ENCODE measurements at places on chromosomes 4 and X.

GRCh38 chr4:62512271-62512670 lies 1312.1 kb downstream of the ADGRL3 start:
- no peak for DNase-seq

GRCh38 chrX:79444694-79445210 lies 77.6 kb upstream of the ITM2A start:
- no peak for DNase-seq

DNA sequence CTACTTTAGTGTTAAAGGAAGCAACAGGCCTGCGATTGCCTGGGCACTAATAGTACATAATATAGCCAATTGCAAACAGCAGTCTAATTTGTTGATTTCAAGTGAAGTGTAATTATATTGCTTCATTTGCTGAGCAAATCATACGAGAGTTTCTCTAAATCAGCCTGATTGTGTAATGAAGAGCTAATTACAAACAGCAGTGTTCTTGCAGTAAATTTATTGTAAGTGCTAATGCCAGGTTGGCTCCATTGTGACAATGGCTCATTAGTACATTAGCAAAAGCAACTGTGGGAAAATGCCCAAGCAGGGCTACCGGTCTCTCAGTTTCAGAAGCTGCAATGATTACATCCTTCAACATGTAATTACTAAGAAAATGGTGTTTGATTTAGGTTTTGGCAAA lies 591.5 kb downstream of the GALNTL6 start:
- no peak for DNase-seq

DNA sequence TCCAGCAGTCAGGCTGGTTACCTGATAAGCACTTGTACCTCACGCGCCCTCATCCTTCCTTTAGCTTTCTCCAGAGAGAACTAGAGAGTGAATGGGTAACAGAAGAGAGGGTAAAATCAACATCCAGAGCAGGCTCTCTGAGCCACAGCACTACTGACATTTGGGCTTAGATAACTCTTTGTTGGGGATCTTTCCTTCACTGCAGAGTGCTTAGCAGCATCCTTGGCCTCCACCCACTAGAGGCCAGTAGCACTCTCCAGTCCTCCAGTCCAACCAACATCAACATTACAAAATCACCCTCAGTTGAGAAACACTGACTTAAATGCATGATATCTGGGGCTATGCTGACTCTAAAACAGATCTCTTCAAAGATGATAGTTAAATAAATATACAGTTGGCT lies 220.7 kb downstream of the TACR3 start:
- no peak for DNase-seq

DNA sequence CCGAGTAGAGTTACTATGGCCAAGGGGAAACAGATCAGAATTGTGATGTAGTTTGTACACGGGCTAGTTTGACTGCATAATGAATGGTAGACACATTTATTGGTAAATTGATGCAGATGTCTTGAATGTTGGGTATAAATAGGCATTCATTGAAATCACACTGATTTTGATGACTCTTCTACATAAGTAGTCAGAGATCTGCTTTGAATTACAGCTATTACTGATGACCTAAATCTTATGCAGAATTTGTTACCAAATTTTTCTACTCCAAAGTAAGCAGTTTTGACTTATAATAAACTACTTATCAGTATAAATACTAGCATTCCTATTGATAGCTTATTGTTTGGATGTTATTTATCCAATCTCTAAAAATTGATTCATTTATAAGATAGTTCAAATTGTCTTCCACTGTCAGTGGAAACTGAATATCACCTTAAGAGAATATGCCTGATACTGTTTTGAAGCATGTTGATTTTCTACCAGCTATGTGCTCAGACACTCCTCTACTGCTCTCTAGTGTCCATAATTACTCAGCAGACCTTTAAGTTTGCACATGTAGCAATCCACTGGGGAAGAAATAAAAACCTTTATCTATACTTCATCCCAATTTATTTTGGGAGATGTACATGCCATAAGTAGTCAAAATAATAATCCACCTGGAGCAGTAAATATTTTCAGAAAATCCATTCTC lies 120.3 kb downstream of the RASL11B start:
- DNase-seq = peak; percentile 41

DNA sequence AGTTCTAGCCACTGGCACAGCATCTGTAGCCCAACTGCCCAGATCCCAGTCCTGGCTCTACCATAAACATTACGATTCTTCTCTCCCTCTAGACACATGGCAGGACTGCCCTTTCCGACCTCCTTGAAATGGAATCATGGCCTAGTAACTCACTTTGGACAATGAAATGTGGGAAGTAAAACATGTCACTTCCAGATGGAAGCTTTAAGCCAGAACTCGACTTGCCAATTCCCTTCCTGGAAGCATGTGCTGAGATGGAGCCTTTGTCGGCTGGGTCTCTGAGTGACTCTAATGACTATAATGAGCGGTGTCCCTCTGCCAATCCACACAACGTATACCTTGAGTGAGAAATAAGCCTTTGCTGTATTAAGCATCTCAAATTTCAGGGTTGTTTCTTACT lies 34.7 kb downstream of the SH3RF1 start:
- no peak for DNase-seq

- no peak for DNase-seq
Measured at GRCh38 chr4:4362991-4363697, 23.8 kb upstream of the NSG1 start.

- DNase-seq = no peak
Measured at GRCh38 chr4:152590179-152591031, 54.5 kb upstream of the FBXW7 start.

DNA sequence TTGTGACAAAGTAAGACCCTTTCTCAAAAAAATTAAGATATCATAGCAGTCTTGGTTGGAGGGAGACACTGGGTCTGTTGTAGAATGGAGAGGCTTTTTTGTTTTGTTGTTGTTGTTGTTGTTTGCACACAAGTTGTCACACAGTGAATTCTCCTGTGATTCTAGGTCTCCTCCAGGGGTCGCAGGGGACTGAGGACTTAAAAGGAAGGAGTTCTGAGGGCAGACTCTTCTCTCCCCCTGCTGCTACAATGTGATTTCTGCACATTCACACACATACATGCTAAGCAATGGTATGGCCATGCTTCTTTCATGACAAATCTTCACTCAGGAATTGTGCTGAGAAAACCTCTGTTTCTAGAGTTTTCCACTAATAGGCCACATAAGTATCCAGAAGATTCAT lies 71.1 kb downstream of the ZNF732 start:
- DNase-seq = no peak

DNA sequence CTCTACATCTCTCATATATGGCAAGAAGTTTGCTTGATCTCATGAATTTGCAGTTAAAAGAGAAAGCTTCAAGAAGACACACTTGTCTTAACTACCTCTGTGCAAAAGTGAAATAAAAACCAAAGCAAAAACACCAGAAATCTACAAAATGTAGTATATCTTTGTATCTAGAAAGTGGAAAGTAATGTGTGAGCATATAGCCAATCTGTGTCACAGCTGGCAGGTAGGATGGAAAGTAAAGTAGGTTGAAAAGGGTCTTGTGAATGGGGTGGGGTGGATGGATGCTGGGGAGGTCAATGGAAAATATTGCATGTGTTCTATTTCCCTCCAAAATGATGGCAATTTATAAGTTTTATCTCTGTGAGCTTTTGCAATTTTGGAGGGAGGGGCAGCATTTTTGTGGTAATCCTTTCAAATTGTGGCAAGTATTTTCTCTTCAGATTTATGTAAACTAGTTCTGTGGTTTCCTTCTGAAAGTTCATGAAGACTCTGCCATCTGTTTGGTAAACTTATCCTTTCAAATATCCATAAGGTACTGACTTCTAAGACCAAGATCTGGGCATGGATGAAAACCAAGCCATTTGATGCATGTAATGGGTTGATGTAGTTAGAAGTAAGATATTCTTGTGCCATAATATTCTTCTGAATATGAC lies 215.9 kb upstream of the GIMD1 start:
- DNase-seq = no peak

GRCh38 chr4:86484241-86484640 lies 109.9 kb upstream of the PTPN13 start:
- DNase-seq = no peak

DNA sequence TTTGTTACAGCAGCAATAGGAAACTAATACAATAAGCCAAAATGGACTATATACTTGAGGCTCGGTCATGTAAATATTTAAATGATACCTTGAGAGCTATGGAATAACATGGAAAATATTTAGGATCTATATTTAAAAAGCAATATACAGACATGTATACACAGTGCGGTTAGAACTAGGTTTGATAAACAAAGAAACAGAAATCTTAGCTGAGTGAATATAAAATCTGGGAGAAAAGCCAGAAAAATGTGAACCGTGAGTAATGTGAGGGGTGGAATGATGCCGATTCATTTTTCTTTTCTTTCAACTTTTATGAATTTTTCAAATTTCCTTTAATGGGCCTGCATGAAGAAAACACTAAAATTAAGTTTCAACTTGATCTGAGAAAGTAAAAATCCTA lies 104.1 kb downstream of the ATXN3L start:
- DNase-seq = no peak

DNA sequence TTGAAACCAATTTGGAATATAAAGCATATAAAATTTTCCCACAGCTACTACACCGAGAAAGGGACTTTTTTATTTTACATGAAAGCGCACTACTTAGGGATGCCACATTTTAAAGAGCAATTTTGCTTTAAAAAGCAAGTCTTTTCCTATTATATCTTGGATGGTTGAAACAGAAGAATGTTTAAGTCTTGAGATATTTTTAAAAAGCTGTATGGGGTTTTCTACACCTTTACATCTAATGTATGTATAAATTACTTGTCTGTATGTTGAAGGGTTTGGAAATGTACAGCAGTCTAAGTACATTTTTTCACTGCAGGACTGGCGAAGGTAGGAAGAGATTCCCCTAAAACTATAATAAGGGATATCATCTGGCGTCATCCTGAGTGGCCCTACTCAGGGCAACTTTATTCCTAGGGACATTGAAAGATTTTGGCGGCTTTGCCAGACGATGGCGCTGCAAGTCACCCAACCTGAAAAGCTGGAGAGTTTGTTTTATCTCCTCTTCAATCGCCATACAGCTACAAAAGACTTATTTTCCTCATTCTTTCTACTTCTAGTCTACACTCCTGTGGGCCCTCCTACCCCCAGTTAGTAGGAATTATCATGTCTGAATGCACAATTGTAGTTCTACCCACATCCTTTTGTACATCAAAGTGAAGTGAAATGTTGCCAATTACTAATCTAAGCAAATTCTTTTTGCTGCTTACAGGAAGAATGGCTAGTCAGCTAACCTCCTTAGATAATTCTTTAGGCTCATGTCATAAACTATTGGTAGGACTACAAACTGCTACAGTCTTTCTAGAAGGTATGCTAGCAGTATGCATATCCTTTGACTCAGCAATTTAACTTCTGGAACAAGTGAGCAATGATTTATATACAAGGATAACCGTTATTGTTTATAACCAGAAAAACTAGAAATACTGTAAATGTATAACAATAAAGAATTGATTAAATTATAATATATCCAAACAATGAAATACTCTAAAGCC lies 782 bp upstream of the NEK1 start:
- DNase-seq = no peak

GRCh38 chr4:180694875-180695274 lies 1548.3 kb upstream of the TENM3 start:
- DNase-seq = no peak

DNA sequence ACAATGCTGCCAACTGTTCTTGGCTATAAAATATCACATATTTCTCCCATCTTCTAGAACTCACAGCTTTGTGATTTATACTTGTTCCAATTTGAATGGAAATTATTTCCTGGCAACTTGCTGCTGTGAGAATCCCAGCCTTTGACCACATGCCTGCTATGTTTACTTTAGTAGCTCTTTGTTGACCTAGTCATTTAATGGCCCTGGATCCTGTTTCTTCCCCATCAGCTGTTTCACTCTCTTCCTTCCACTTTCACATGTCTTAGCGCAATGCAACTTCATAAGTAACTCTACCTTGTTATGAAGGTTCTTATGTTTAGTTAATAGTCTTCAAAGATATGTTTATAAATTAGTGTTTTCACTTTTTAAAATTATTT lies 1973.6 kb upstream of the AGA start:
- DNase-seq = no peak

DNA sequence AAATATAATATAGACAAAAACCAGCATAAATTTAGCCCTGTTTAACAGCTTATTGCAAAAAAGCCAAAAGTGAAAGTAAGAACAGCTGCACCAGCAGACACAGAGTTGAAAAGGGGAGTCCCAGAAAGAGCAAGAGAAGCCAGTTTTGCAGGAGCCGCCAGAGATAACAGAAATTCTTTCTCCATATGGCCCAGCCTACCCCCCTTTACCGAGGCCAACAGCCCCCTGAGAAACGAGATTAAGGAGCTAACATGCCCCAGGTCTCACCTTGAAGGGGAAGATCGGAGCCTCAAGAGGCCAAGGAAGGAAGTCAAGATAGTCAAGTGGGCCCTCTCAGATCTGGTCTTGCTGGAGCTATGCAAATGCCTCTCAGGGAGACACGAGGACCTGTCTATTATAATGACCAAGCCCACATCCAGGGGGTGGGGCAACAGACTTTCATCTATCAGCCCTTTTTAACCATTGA lies 4.8 kb downstream of the ACOX3 start:
- DNase-seq = no peak

DNA sequence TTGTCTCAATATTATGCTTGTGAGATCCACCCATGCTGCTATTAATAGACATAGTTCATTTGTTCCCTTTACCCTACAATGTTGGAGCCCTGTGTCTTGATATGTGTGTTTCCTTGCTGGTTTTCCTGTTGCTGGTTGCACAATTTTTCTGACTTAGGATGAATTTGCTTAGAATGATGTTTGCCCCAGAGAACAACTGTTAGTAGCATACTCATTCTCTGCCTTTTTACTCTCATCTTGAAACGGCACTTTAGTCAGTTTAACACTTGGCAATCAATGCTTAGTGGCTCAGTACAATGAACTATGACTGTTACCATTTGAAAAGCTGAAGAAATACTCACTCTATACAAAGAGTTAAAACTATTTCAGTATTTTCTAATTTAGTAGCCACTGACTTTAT lies 158.8 kb upstream of the NDST4 start:
- no peak for DNase-seq

GRCh38 chrX:102085706-102086105 lies 39.8 kb upstream of the TCEAL2 start:
- no peak for DNase-seq

DNA sequence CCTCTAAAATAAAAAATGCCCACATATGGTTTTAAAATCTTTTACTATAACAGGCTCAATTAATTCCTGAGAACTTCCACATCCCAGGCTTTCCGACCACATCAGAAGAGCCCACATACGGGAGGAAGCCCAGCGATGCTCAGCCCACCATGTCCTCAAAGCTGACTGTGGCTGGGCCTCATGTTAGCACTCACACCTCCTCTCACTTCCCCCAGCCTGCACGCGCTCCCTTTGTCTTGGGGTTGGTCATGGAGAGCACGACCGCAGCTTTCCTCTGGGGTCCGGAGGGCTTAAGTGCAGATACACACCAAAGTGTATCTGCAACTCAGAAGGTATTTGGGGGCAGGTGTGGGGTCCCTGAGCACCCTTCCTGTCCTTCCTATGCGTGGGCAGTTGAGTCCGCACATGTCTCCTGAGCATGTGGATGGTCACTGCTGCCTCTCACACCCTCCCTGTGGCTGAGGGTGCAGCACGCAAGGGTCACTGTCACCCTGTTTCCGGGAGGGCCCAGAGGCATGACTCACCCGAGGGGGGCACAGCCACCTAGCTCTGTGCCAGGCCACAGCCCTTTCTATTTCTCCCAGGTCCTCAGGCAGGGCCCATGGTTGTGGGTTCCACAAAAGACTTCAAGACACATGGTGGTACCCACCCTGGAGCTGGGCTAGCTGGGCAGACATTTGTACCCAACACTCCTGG lies 21.2 kb downstream of the WDR1 start:
- DNase-seq = no peak

- DNase-seq = no peak
Measured at GRCh38 chr4:62676962-62677361, 1476.8 kb downstream of the ADGRL3 start.

GRCh38 chrX:31545191-31545590 lies 473.4 kb upstream of the FTHL17 start:
- DNase-seq = no peak

Measured in NCI-H187 treated with DMSO at 0.1 percent for 48 hours (cell line).